Activated naive CD4-positive, alpha-beta T cell treated with anti-CD3 and anti-CD28 coated beads, Interleukin-2, amount 10 ng/mL, durations not matched to agents 5 hours and 36 hours (primary cell): ENCODE measurements at places on chromosomes 11 and 22. TPM values are rescaled to one million over a fixed set of nuclear protein-coding genes. Genes with fewer than 3 reads are reported as not detected.

The C11orf91 gene
- total RNA-seq: not detected

The NCR3LG1 gene
- total RNA-seq: 0.48 TPM

The POU2AF3 gene
- not detected for total RNA-seq

The ZPR1 gene
- total RNA-seq: 54.3 TPM

The KRTAP5-7 gene
- 0.17 TPM for total RNA-seq

The CRYBB3 gene
- total RNA-seq: not detected

The MMP27 gene
- not detected for total RNA-seq

The DBX1 gene
- total RNA-seq: not detected

The FOLR1 gene
- total RNA-seq: not detected

The KCNJ5 gene
- total RNA-seq: not detected

The ELMOD1 gene
- total RNA-seq: not detected

The BIRC3 gene
- total RNA-seq: 35.2 TPM

The NCF4 gene
- total RNA-seq: 10.8 TPM

The SERHL2 gene
- 0.99 TPM for total RNA-seq

The RBMXL2 gene
- total RNA-seq: not detected

The CFAP300 gene
- not detected for total RNA-seq

The TEX54 gene
- total RNA-seq: not detected

The PEX16 gene
- total RNA-seq: 47.1 TPM

The NEU3 gene
- total RNA-seq: 12.3 TPM

The CHRDL2 gene
- not detected for total RNA-seq

The PLAAT2 gene
- 0.28 TPM for total RNA-seq

The CDCA5 gene
- 77.5 TPM for total RNA-seq

The NXPE1 gene
- not detected for total RNA-seq

The DGAT2 gene
- 0.46 TPM for total RNA-seq

The CARNS1 gene
- total RNA-seq: 1.1 TPM

The CD3D gene
- 471 TPM for total RNA-seq

The RIMBP3C gene
- total RNA-seq: 1.1 TPM

The FAM180B gene
- total RNA-seq: not detected

The TCIRG1 gene
- 245 TPM for total RNA-seq

The CHADL gene
- total RNA-seq: 0.34 TPM

The PIK3C2A gene
- 24.6 TPM for total RNA-seq

The GP1BB gene
- total RNA-seq: not detected

The BAIAP2L2 gene
- total RNA-seq: 1.1 TPM

The INSC gene
- 0.24 TPM for total RNA-seq

The GDPD4 gene
- total RNA-seq: not detected

The UPB1 gene
- 0.83 TPM for total RNA-seq

The TMEM225 gene
- not detected for total RNA-seq

The MIOX gene
- not detected for total RNA-seq

The HTATIP2 gene
- 40.5 TPM for total RNA-seq

The MTFP1 gene
- total RNA-seq: 51.7 TPM

The THRSP gene
- total RNA-seq: not detected
